Mononuclear cell (primary cell): ENCODE measurements at places on chromosomes 1 and 21. TPM values are rescaled to one million over a fixed set of nuclear protein-coding genes. Genes with fewer than 3 reads are reported as not detected.

GALE gene
- 4.4 TPM for total RNA-seq

CLCA1 gene
- not detected for total RNA-seq

HSPA6 gene
- total RNA-seq, result 2.8 TPM

RCSD1 gene
- 64.1 TPM for total RNA-seq

LRRIQ3 gene
- total RNA-seq, result 0.21 TPM

IL23R gene
- total RNA-seq, result 0.10 TPM

C1orf21 gene
- total RNA-seq, result 1.7 TPM

TNFRSF9 gene
- 2.4 TPM for total RNA-seq

PRAMEF5 gene
- not detected for total RNA-seq

CDCA8 gene
- total RNA-seq, result 0.31 TPM

TRPM2 gene
- 2.2 TPM for total RNA-seq

MFAP2 gene
- total RNA-seq, result not detected

C4BPB gene
- total RNA-seq, result 0.84 TPM

SAMSN1 gene
- total RNA-seq, result 149 TPM

GJA5 gene
- total RNA-seq, result under 0.01 TPM

HES2 gene
- total RNA-seq, result not detected

TMOD4 gene
- not detected for total RNA-seq

CYP4B1 gene
- not detected for total RNA-seq

CELA2A gene
- total RNA-seq, result not detected

PKLR gene
- not detected for total RNA-seq
